NCI-H1417 treated with DMSO at 0.1 percent for 48 hours (cell line): ENCODE measurements at places on chromosomes 4 and X.

GRCh38 chrX:69070949-69071650, 94.2 kb downstream of the PJA1 start:
- DNase-seq = no peak

DNA sequence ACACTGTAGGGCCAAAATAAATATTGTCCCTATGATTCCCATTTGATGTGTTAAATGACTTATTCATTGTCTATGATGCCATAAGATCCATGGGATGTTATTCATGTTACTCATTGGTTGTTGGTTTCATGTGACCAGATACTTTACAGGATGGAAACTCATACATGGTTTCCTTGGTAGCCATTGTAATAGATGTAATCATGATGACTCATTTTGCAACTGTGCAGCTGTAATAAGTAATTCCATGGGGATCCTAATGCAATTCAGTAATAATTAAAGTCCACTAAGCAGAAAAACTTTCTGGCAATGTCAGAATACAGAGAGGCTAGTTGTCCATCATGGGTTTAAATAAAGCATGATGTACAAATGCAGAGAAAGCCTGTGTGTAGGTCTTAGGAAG, 389.7 kb upstream of the NR3C2 start:
- no peak for DNase-seq

- no peak for DNase-seq
Observed at GRCh38 chr4:54958236-54958635, 167.2 kb downstream of the KDR start.

- DNase-seq = no peak
Observed at GRCh38 chrX:50779694-50780093, 34.3 kb downstream of the SHROOM4 start.

GRCh38 chr4:164405774-164406173, 348.2 kb upstream of the SMIM31 start:
- no peak for DNase-seq

GRCh38 chr4:24850674-24851073, 55.3 kb downstream of the SOD3 start:
- DNase-seq = no peak

GRCh38 chr4:102537269-102537668, 36.1 kb downstream of the NFKB1 start:
- DNase-seq = no peak

DNA sequence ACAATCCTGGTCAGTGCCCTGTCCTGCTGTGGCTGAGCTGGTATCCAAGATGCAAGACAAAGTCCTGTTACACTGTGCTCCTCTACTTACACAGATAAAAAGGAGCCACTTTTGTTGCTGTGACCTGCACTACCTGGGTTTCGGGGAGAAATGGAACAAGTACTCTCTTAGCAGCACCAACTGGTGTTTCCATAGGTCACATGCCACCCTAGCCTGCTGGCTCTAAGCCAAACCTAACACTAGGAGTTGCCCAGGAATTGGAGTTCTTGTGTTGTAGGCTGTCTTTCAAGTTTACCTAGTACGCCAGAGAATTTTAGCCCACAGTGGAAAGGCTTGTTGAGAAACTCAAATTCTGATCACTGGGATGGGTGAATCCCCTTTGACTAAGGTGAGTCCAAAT, 727.4 kb downstream of the FAM133A start:
- DNase-seq = no peak

GRCh38 chr4:38870098-38870808, 2.6 kb downstream of the FAM114A1 start:
- DNase-seq = no peak

GRCh38 chr4:46924789-46925529, 15.9 kb upstream of the COX7B2 start:
- no peak for DNase-seq

GRCh38 chrX:65697915-65698796, 30.7 kb downstream of the MSN start:
- no peak for DNase-seq

DNA sequence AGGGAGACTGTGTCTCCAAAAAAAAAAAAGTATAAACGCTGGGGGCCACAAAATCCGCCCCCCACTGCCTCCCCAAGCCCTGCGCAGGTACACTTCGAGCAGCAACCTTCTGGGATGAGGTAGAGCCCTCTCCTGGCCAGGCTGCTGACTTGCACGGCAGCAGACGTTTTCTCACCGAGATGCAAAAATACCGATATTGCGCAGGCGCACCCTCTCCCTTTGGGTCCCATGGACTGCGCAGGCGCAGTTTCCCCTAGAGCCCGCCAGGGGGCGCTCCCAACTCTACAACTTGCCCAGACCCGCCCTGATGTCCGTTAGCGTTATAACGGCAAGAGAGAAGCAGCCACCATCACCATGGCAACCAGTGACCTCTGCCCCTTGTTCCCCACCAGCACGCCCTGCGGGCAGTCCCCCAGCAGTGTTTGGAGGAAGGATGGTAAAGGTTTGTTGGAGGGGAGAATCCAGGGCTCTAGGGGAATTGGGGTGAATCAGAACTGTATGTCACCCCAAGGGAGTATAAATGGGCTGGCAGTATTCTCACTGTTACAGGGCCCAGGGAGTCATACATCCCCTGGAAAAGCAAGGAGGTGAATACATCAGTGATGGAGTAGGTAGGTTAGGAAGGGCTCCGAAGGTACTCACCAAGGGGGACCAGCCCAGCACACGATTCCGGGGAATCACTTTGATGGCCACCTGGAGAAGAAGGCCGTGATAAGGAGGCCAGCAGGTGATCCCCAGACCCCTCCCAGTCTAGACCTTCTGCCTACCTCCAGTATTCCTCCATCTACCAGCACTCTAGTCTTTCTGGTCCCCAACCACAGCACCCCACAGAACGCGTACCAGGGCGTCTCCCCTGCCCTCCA, 1.5 kb downstream of the PIM2 start:
- no peak for DNase-seq
